Epithelial cell of proximal tubule (primary cell): ENCODE measurements at places on chromosomes 11 and 22.

DNA sequence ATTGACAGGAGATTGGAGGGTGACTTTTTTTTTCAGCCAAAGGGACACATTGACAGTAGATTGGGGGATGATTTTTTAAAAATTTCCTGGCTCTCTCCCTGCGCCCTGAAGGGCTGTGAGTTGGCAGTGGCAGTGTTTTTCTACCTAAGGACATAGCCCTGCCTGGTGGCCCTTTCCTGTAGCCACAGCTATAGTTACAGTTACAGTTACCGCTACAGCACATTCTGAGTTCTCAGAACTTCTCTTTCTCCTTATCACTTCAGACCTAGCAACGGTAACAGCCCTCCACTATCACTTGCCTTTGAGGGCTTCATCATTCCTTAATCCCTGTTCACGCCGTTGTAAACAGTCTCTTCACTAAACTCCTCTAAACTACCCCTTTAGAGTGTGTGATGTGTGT lies 684 bp downstream of the MRGPRX2 start:
- DNase-seq, result no peak

DNA sequence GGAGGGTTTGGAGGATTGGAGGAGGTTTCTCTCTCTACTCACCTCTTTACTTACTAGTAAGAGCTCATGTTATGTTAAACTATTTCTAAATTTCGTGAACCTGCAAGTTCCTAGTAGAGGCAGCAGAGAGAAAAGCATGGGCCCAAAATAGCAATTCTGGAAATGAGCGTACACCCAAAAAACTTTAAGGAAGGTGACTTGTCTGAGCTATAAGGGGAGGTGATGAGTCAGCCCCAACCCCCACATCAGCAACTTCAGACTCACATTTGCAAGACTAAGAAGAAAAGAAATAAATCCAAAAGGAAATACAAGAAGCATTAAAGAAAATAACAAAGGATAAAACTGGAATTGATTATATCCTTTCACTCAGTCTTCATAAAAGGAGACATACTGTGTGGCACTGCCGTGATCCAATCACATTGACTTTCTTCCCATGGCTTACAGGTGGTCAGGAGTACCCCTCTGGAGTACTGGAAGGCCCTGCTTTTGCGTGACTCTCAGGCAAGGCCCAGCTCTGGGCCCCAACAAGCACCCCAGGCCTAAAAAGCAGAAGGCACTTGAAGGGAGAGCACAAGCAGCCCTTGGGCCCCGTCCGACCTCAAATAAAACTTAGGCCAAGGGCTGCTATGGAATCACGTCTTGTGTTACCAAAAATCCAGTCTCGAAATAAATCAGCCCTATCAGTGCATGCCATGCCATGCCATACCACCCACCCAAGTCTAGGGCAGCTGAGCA lies 14.3 kb downstream of the PACSIN2 start:
- DNase-seq, result no peak

DNA sequence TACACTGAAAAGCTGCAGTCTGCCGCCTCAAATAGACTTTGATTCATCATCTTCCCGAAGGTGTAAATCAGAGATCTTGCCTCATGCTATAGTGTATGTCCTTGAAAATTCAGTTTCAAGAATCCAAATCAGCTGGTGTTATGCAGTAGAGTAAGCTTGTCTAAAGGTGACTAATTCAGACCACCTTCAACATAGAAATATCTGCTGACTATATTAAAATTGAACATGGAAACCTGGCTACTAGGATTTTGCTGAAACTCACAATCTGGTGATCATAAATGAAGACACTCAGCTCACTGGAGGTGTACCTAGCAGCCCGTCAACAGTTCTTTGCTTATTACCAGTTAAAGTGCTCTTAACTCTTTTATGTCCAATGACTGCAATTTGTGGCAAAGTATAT lies 266.6 kb downstream of the CADM1 start:
- no peak for DNase-seq

- no peak for DNase-seq
Observed at GRCh38 chr11:102387043-102387781, 40.2 kb downstream of the BIRC2 start.

DNA sequence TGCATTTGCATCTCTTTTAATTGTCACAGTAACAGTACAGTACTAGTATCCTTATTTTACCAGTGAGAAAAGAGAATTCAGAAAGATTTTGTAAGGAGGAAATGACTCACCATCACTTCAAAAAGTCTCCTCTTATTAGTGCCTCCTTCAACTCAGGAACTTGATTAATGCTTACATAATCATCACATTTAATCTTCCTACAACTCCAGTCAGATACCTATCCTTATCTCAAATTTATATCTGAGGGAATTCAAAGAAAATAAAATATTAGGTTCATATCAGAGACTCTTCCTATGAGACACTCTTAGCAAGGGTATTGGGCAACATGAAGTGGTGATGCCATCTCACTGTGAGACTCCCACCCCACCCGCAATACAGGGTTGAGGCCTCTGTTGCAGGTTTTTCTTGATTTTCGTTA lies 26.1 kb upstream of the CTSC start:
- DNase-seq, result no peak

DNA sequence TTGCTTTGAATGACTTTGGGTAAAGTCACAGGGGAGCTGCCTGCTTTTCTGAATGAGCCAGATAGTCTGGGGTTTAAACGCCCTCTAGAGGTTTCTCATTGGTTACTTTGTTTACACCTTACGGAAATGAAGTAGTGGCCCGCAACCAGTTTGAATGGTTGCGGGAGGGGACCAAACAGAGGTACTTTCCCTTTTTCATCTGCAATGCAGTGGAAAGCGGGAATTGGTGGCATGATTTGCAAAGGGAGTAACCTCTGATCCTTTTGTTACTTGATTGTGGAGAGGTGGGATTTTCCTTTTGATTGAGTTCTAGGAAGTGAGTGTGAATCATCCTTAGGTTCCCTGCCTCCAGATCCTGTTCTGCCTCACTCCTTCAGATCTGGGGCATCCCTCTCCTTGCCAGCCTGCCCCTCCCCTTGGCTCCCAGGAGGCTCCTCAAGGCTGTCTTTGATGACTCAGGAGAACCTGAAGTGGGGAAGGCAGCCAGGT lies 15.9 kb upstream of the GLYATL1 start:
- DNase-seq, result peak; percentile 89

- DNase-seq, result no peak
Observed at GRCh38 chr11:106493751-106494150, 416.3 kb downstream of the AASDHPPT start.

DNA sequence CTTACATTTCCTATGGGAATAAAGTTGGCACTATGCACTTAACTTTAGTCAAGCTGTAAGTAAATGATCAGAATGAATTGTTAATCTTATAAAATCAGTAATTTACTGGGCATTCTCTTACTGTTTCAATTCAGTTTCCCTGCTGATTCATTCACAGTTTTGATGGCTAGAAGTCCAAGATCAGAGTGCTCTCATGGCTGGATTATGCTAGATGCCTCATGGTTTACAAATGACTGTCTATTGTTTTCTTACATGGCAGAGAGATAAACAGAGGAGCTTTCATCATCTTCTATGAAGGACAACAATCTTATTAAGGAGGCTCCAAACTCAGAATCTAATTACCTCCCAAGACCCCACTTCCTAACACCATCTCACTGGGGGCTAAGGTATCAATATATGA lies 135.1 kb upstream of the CARD18 start:
- no peak for DNase-seq

DNA sequence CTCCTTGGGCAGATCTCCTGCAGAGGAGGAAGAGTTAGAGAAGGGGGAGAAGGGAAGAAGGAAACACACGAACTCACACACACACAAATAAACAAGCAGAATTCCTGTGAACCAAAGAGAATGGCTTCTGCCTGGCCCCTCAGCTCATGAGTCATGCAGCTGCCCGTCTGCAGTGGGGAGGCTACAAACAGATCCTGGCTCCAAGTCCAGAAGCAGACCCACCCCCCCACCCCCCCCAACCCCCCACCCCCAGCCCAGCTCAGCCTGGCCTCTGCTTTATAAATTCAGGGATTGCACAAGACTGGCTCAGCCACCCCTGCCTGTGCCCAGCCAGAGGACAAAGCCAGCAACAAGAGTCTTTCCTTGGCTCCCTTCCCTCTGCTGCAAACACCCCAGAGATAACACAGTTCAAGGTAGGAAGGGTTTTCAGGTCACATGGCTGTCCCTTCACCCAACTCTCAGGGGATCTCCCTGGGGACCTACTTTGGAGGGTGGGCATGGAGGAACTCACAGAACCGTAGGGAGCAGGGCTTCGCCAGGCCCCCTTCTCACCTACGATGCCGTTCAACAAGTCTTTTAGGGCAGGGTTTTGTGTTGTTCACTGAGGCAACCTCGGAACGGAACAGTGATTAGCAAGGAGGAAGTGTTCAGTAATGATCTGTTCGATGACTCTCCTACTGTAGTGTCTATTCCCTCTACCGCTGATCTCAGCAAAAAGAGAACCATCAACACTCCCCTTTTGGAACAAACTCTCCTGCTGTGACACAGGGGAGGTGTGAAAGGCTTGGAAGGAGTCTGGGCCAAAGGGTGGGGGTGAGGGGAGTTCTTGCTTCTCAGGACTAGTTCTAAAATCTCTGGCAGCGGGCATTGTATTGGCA lies 35.5 kb downstream of the RPL27A start:
- no peak for DNase-seq

GRCh38 chr11:43723617-43724016 lies 43.1 kb downstream of the HSD17B12 start:
- DNase-seq, result no peak

GRCh38 chr11:114359342-114359741 lies 41.0 kb downstream of the C11orf71 start:
- no peak for DNase-seq

GRCh38 chr22:50306753-50307749 lies at the start of gene PLXNB2:
PLXNB2 (minus strand) TSS chr22:50307646; CDS start chr22:50290584, 17,062 bp downstream.
- no peak for DNase-seq

DNA sequence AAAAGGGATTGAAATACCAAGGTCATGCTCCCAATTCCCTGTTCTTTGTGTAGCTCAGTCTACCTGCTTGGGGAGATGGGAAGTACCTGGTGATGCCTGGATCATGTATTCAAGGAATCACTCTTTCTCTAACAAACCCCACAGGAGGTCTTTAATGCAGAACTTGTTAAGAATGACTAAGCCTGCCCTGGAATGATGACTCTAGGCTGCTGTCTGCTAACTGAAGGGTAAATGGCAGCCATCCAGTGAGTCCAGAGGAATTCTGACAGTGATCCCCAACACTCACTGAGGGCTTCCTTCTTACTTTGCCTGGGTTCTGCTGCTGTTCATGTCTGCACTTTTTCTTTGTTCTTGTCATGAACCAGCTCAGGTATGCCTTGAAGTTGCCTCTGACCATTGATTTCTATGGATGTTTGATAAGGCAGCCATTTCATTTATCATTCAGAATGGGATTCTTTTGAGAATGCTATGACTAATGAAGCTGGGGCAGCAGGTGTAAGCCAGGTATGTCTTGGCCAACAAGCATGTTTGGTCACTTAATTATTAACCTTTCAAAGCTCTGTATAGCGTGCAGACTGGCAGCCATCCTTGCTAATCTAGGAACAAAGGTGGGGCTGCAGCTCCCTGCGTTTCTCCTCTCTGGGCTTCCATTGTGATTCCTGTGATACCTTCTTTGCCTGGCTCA lies 11.4 kb downstream of the PRSS23 start:
- DNase-seq, result peak; percentile 80

- no peak for DNase-seq
Observed at GRCh38 chr11:64604458-64605243, 13.6 kb downstream of the SLC22A12 start.

DNA sequence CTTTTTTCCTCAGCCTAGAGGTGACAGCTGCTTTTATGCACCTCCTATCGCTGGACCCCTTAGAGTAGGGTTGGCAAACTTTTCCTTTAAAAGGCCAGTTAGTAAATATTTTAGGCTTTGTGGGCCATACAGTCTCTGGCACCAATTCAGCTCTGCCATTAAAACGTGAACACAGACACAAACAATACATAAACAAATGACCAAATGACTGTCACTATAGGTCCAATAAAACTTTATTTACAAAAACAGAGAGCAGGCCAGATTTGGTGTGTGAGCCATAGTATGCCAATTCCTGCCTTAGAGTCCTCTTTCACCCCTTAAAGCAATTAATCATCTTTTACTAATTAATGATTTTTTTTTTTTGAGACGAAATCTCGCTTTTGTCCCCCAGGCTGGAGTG lies 61.1 kb upstream of the RPS13 start:
- DNase-seq, result no peak

DNA sequence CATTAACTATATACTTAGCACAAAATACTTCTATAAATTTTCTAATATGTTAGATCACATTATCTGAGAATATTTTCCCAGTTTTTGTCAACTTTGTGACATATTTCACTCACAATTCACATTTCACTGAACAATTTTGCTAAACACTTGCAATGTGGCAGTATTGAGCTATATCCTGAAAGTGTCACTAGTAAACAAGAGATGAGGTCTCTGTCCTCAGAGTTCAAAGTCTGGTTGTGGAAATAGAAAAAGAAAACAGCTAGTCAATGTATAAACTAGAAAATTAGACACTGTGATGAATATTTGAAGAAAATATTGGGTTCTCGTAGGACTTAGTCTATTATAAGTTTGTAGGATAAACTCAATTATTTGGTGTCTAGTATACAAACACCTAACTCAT lies 87.4 kb upstream of the CHORDC1 start:
- no peak for DNase-seq

DNA sequence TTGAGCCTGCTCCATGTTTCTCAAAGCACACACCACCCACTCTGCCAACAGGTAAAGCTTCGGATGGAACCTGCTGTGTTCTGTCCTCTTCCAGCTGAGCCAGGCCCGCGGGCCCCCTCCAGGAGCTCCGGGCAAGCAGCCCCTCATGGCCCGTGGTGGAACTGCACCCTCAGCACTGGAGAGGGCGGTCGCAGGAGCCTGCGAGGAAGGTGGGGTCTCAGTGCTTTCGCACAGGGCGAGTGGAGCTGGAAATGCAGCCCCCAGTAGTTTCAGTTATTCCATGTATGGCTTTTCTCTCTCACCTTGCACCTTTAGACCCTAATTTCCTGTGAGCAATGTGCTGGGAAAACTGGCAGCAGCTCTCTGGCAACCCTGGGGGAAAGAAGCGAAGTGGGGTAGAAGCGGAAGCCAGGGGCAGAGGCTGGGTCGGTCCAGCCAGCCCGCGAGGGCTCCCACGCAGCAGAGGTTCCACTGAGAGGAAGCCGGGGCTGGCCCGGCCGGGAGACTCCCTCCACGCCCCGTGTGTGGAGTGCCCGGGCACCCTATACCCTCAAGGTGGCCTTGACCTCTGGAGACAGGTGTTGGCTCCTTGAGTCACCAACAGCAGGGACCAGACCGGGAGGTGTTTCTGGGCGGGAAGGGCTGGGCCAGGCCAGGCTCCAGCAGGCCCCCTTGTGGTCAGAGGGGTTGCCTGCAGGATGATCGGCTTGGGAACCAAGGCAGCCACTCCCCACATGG lies 119.9 kb upstream of the TMEM45B start:
- no peak for DNase-seq

DNA sequence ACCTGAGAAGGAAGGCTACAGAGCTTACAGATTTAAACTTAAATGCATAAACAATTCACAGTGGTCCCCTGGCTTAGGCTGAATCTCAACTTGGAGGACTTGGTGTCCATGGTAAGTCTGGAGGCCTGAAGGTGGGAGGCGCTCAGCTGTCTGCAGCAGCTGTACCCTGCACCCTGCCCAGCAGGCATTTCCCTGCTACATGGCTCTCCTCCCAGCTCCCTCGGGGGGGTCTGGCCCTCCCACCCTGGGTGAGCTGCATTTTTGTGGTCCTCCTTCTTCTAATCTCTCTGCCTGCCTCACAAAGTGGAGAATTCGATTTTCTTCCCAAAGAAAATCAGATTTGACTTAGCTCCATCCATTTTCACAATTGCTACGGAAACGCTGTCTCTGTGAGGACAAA lies 273.2 kb downstream of the KIRREL3 start:
- no peak for DNase-seq

- no peak for DNase-seq
Observed at GRCh38 chr11:32563600-32563959, 20.1 kb upstream of the EIF3M start.
